Stimulated activated CD8-positive, alpha-beta memory T cell treated with anti-CD3 and anti-CD28 coated beads, Interleukin-2, amount 100 ng/mL, for 1 hour (primary cell): ENCODE measurements at places on chromosomes 5 and 9.

DNA sequence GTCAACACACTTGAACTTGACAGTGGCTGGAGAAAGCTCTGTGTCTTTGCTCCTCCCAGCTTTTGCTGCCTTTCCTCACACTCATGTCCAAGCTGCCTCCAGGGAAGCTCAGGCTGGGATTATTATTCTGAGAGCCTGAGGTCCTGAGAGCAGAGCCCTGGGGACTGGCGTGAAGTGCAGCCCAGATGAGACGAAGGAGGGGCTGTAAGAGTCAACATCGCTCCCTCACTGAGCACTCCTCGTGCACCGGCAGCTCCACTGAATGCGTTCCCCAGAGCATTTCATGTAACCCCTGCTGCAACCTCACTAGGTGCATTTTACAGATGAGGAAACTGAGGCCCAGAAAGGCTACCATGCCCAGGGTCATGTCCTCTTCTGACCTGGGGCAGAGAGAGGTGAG, 63.5 kb upstream of the PHYKPL start:
- DNase-seq: no peak

GRCh38 chr9:1473956-1474634, 423.9 kb downstream of the DMRT2 start:
- no peak for DNase-seq

DNA sequence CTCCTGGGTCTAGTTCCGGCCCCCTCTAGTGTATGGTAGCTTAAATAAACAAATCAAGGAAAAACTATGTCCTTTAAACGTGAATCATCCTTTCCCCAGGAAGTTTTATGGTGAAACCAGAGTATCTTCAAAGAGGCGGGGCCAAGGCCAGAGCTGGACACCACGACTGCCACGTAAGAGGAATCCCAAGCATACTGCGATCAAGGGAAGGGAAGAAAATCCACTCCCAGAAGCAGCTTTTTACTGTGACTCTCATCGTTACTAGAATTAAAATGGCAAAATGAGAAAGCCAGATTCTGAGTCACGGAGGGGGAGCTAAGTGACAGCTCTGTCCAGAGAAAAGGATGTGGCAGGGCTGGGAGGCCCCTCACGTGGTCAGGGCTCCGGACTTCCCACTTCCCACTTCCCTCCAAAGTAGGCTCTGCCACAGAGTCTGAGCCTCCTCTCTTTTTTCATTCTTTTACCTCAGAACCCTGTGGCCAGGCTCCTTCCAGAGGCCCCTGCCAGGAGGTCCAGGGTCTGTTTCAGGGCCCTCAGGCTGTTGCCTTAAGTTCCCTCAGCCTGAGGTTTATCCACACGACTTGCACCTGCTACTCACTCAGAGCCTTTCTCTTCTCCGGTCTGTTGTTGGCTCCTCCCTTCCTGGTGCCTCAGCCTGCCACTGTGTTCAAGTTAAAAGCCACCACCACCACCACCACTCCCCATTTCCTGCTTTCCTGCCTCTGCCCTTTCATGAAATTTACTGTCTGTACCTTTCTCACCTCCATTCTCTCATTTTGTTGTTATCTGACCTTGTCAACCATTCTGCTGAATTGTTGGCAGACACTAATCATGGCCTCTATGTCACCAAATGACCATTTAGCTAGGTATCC, 1.4 kb upstream of the GLRX start:
- no peak for DNase-seq

- DNase-seq: no peak
These were observed 28.4 kb downstream of the CEL start for GRCh38 chr9:133090187-133090586.

DNA sequence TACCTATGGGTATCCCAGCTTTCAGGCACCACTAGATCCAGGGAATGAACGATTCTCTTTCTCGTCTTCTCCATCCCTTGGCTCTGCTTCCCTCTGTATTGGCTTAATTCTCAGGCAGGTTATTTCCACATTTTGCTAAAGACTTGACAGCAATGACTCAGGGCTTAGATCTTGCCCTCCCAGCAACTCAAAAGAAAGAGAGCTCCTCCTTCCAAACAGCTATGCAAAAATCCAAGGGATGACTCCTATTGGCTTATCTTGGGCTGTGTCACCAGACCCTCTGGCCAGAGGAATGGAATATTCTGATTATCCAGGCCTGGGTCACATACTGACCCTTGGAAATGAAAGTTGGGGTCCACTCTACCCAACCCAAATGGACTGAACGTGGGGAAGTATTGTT, 270.2 kb downstream of the NTRK2 start:
- DNase-seq: no peak

DNA sequence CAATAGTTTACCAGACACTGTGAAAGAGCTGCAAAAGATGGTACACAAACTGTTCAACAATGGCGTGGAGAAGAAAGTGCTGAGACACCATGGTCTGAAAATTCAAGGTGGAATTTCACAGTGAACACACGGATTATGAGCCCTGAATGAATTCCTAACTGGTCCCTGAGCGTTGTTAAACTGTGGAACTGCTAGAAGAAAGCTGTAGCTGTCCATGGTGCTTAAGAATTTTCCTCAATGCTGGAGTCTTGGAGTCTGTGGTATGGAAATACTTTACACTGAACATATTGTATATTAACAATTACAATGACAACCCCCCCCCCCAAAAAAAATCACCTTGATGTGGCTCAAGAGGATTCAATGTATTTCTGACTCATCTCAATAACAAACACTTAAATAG, 68.5 kb downstream of the SLC24A2 start:
- no peak for DNase-seq

DNA sequence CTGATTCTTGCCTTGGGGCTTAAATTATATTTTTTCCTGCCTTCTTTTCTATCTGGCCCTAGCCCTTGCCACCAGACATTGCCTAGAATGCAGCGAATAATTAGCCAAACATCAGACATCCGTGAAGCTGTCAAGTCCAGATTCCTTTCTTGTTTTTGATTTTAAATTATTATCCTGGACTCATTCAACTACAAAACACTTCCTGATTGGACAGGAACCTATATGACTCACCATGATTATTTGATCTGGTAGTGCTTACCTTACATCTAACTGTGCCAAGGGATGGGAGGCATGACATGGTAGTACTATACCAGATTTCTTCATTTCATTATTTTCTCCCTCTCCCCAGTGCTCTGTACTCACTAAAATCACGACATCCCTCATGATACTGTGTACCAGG, 829.6 kb downstream of the TLR4 start:
- DNase-seq: no peak

GRCh38 chr5:132777209-132778069, at the start of gene SEPTIN8:
Gene SEPTIN8, minus strand, starts transcription at chr5:132777239. Its CDS starts 102 bp downstream, at chr5:132777137.
- no peak for DNase-seq

- DNase-seq: no peak
These were observed 406.3 kb upstream of the ADAMTSL1 start for GRCh38 chr9:18067548-18068120.

GRCh38 chr5:178740181-178740557, 9.7 kb upstream of the ZNF354A start:
- no peak for DNase-seq

DNA sequence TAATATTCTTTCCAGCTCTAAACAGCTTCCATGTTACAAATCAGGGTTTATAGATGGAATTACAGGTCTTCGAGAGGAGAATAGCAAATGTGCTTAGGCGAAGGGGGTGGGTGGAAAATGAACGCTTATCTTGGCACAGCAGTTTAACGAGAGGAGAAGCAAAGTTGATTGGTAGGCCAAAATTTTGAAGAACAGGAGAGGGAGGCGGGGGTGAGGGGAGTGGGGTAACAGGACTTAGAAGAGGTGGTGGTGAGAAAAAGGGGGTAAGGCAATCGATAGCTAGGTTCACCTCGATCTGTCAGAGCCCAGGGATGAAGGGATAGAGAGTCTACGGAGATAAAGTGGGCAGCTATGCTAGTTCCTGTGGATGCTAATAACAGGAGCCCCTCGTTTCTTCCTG, 764 bp downstream of the ANKRA2 start:
- no peak for DNase-seq

DNA sequence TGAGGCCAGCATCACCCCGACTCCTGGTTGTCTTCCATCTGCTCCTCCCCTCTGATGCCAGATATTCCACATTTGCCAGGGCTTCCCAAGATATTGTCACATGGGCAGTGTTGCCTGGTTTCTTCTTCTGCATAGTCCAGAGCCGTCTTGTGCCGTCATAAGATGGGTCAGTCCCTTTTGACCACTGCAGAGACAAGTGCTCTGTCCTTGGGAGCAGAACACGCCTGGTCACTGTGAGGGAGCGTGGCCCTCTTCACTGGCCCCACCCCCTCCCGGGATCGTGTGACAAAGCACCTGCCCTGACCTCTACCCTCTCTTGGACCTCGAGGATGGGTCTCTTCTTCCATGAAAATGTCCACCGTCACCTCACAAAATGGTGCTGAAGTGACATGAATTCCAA, 41.6 kb downstream of the UBE2QL1 start:
- DNase-seq: no peak

DNA sequence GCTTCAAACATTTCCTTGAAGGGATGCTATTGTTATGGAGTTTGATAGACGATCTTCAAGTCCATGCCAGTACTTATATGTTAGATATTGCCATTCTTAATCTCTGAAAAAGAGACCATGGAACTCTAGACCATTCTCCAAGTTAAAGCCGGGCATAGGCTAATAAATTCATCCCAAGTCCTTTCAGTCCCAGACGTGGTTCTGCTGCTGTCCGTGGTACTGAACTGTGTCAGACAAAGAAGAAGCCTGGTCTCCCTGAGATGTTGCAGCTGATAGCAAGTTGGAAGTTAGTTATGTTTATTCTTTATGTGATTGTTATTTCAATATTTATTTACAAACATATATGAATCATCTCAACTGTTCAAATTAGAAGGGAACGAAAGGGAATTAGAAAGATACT, 158.7 kb downstream of the NMUR2 start:
- no peak for DNase-seq

DNA sequence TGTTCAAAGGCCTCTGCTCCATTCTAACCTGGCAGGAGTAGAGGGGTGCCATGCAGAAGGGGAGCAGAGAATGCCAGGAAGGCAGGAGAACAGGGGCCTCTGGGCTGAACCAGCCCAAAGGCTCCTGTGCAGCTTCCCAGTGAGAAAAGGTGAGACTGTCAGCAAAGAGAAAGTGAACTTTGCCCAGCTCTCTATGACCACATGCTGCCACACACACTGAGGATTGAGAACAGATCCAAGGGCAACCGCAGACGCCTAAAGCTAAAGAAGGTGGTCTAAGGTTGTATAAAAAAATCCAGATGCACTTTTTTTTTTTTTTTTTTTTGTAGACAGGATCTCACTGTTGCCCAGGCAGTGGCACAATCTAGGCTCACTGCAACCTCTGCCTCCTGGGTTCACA, 51.4 kb downstream of the ALDH7A1 start:
- no peak for DNase-seq

- no peak for DNase-seq
These were observed 205.6 kb downstream of the C9orf50 start for GRCh38 chr9:129414993-129415941.

DNA sequence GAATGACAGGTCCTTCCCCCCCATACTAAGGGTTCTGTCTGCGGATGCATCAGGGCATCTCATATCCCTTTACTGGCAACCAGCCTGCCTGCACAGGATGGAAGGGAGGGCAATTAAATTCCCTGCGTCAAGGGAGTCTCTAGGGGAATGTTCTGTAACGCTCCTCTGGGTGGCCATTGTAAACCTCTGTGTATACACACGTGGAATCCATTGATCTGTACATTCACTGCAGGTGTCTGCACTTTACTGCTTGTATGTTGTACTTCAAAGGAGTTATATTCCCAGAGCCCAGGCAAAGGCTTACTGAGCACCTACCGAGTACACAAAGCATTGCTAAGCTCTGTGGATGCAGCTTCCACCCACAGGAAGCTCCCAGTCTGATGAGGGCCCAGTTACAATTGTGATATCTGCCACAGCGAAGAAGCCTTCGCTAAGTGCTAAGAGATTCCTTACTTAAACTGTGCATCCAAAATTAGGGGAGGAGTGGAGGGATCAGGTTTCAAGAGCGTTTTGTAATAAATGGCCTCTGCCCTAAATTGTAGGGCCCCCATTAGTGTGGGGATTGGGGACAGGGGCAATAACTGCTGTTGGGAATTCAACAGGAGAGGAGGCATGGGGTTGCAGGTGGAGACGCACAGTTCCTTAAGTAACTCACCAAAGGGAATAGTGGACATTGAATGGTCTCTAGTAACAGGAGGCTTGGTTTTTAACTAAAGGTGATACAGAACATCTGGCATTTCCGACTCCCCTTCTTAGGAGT, 1.5 kb upstream of the RETREG1 start:
- no peak for DNase-seq

DNA sequence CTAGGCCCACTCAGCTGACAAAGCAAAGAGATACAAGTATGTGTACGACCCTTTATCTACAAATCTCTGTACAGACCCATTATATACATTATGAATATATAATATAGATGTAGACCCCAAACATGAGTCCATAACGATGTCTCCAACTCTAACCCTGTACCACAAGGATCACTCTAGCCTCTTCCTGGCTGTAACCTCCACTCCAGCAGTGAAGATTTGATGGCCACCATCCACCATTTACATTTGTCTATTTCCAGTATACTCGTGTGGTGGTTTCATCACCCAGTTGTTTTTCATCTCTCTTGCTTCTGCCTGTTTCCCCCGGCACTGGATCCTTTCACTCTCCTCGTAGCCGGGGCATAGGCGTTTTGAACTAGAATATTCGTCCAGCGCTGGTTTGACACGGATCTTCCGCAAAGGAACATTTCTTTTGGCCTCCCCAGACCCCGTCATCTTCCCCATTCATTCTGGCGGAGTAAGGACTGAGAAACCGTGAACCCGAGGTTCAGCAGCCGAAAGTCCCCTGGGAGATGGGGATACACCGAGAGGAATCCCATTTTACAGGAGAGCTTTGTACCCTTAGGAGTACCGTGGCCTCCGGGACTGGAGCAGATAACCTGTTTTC, 828 bp upstream of the TRIO start:
- DNase-seq: no peak

DNA sequence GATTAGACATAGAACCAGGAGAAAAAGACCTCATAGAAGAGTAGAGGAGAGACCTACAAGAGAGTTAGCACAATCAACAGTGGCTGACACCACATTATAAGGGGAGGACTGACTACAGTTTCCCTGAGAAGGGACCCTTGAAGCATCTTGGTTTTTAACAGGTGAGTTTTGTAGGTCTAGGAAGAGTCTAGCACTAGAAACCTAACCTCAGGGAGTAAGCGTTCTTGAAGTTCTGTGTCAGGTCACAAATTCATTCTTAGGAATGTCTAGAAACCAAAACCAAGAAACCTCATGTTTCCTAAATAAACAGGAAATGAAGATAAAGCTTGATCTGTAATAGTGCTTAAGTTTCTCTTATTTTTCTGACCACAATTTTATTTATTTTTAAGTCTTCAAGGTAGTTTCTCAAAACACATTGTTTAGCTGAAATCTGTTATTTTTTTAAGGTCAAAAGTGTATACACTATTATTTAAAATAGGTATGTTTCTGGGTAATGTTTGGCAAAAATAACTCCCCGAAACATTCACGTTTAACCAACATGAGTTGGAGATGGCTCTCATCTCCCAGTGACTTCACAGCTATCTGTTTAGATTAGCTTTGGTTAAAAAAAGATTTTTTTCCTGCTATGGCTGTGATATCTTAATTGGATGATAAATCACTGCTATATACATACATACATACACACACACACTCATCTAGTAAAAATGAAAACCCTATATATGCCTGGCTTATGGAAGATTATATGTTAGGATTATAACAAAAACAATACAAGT, 37.1 kb downstream of the MAP3K1 start:
- DNase-seq: no peak
